ENCODE measurements at places on chromosomes 7 and 10.
A peak's percentile ranks its signal among the peaks of the same experiment; 100 is the strongest.

DNA sequence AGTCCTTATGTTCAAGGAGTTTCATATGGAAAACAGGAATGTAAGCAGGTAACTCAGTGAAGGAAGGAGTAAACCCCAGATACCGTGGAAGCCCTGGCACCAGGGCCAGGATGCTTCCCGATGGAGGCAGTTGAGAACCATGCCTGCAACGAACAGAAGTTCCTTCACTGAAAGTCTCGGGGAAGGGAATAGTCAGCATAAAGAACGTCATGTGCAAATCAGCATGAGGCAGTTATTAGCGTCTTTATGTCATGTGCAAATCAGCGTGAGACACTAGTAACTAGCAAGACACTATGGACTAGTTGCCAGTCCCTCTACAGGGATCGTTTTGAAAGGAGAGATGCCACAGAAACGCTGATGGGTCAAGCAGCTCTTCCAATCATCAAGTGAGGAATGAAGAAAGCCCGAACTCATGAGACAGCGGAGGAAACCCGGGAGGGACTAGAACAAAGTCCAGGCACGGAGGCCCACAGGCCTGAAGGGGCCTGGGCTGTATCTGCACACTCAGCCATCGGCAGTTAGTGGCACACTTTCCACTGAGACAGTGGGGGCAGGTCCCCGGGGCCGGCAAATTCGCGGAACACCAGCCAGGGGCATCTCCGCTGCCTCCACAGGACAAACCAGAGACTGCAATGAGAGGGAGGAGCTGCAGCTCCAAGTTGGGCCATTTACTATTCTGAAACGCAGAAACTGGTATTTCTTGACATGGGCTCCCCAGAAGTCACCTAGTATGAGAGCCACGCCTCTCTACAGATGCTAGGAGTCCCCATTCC lies 109.6 kb downstream of the SFMBT2 start:
- DNase-seq = no peak

DNA sequence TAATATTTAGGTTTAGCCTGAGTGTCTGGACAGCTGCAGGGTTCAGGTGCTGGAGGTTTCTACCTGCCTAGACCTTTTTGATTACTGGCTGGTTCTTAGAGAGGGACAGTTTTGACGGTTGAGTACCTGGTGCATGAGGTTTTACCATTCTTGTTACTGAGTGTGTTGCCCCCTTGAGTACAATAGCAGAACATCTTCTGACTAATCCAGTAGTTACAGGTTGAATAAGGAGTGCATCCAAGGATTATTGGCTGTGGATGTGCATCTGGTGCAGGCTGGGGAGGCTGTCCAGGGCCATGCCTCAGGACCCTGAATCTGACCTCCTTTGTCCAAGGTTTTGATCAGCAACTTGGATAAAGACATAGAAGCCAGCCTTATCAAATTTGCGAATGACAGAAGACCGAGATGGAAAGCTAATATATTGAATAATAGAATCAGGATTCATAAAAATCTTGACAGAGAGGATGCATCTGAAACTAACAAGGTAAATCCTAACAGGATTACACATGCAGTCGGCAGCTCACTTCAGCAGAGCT lies 23.1 kb downstream of the PLPP4 start:
- no peak for DNase-seq

DNA sequence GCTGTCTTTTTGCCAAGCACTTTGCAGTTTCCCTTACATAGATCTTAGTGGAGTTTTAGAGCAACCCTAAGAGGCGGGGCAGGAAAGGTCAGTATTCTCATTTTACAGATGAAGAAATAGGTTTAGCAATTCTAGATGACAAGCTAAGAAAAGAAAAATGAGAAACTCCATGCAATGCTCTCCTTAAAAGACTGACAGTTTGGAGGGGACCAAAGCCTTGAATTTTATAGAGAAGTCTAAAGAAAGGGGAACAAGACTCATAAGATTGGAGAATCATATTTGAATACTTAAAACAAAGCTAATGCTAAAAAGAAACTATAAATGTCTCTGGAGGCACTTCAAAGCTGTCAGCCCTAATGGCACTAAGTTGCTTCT lies 19.6 kb downstream of the CEP55 start:
- DNase-seq = peak; percentile 68

DNA sequence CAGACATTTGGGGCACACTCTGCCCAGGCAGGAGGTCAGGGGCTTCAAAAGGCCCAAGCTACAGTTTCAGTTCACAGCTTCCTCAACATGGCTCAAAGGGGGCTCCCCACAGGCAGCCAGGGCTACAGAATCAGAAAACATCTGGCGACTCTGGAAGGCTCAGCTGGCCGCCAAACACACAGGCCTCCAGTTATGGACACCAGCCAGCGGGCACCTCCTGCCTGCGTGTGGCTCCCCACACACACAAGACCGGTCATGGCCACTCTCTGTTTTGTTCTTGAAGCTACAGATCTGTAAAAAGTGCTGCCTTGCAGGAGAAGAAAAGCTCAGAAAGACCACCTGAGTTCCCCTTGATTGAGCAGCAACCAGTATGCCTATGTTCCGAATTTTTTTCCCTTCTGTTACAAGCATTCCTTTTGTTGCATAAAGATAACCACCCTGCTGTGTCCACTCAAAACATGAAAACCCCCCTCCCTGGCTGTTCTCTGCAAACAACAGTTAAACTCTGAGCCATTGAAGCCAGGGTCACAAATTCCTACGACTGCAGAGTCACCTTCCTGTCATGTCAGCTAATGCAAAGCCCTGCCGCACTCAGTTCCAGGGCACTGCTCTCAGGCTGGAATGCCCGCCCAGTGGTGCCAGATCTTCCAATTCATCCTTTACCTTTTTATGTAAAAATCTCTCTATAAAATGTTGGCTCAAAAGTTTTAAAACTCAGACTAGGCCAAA lies 33.6 kb downstream of the VSTM4 start:
- DNase-seq = peak; percentile 13
